ENCODE measurements at places on chromosomes 11 and 22. TPM values are rescaled to one million over a fixed set of nuclear protein-coding genes. Genes with fewer than 3 reads are reported as not detected.

PATE2 gene
- 0.38 TPM for total RNA-seq

CADM1 gene
- total RNA-seq = 4.6 TPM

GP1BB gene
- total RNA-seq = 0.77 TPM

SPDYC gene
- not detected for total RNA-seq

NUP98 gene
- 114 TPM for total RNA-seq

SAA2 gene
- 1.5 TPM for total RNA-seq

OR51B2 gene
- total RNA-seq = not detected

BTBD10 gene
- 90.5 TPM for total RNA-seq

CLMP gene
- 324 TPM for total RNA-seq

NLRP10 gene
- 9.0 TPM for total RNA-seq

PKP3 gene
- 2.1 TPM for total RNA-seq

FZD4 gene
- 52.0 TPM for total RNA-seq

TREH gene
- not detected for total RNA-seq

TBC1D22A gene
- total RNA-seq = 19.4 TPM

WBP2NL gene
- total RNA-seq = 0.19 TPM

HIC2 gene
- 2.8 TPM for total RNA-seq

OR51G2 gene
- not detected for total RNA-seq

OR5B2 gene
- not detected for total RNA-seq

RHOD gene
- 6.2 TPM for total RNA-seq

MUC6 gene
- not detected for total RNA-seq

ZP1 gene
- total RNA-seq = 4.2 TPM

MUC2 gene
- not detected for total RNA-seq

ACRV1 gene
- not detected for total RNA-seq

LPXN gene
- total RNA-seq = 3.1 TPM

IGLL1 gene
- not detected for total RNA-seq

GAL gene
- not detected for total RNA-seq

TMEM191B gene
- 0.77 TPM for total RNA-seq

ISX gene
- not detected for total RNA-seq

MPEG1 gene
- total RNA-seq = not detected

HMOX1 gene
- total RNA-seq = 156 TPM

Measured in regular cardiac myocyte (primary cell).